Activated CD4-positive, CD25-positive, alpha-beta regulatory T cell (primary cell): ENCODE measurements at places on chromosomes 1 and 21.
A peak's percentile ranks its signal among the peaks of the same experiment; 100 is the strongest.

GRCh38 chr1:55575571-55576279 lies 360.6 kb upstream of the USP24 start:
- no peak for DNase-seq

- no peak for DNase-seq
Observed at GRCh38 chr21:43958364-43959158, 53.5 kb upstream of the TRAPPC10 start.

DNA sequence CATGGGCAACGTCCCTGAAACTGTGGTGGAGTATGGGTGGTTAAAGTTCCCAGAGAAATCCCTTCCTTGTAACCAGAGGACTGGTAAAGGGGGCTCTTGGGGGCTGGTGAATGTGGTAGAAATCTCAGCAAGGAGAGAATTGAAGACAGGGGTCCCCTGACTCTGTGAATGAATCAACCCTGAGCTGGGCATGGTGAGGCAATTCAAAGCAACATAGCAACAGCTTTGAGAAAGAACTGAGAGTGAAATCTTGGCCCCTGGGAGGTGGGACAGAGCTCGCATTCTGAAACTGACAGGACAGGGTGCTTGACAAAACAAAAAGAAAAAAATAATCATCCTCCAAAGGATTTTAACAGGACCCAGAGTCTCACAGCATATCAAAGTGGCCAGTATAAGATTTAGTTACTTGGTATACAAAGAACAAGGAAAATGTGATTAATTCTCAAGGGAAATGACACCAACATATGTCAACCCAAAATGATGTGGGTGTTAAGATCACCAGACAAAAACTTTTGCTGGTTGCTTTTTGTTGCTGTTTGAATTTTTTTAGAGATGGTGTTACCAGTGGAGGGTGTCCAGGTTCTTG lies 11.7 kb upstream of the SUMO3 start:
- DNase-seq, result no peak

- no peak for DNase-seq
Observed at GRCh38 chr1:170461291-170461747, 70.6 kb upstream of the GORAB start.

DNA sequence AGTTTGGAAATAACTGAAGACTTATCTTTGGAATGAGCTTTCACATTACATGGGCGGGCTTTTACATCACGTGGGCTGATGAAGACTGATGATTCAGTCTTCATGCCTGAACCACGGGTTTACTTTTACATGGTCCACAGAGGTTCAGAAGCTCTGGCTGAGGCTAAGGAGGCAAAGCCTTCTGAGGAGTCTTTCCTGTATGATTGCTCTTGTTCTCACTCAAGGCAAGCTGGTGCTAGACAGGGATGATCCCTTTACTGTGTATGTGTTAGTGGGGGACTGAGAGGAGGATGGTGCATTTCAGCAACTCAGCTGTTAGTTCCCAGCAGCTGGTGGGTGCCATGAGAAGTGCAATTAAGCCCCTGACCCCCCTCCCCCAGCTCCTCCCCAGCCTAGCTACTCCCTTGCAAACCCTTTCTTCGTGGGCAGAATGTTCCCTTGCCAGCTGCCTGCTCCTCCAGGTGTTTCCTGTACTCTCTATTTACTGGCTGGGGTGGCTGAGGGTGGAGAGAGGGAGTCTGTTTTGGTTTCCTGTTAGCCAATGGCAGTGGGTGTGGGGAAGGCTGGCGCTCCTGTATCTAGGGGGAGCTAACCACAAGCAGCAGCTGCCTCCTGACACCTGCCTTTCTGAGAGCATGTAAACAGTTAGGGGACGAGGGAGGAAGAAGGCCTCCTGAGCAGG lies 15.4 kb downstream of the BTG2 start:
- peak; percentile 54 for DNase-seq

GRCh38 chr1:145959333-145959732 lies 1.5 kb upstream of the LIX1L start:
- no peak for DNase-seq

GRCh38 chr1:154178013-154178412 lies 13.9 kb downstream of the TPM3 start:
- no peak for DNase-seq

- no peak for DNase-seq
Observed at GRCh38 chr1:119081267-119081666, 59.2 kb downstream of the WARS2 start.

GRCh38 chr1:172254521-172255222 lies 165.8 kb upstream of the C1orf105 start:
- DNase-seq, result no peak

GRCh38 chr1:97680470-97680869 lies 240.4 kb downstream of the DPYD start:
- DNase-seq, result no peak

DNA sequence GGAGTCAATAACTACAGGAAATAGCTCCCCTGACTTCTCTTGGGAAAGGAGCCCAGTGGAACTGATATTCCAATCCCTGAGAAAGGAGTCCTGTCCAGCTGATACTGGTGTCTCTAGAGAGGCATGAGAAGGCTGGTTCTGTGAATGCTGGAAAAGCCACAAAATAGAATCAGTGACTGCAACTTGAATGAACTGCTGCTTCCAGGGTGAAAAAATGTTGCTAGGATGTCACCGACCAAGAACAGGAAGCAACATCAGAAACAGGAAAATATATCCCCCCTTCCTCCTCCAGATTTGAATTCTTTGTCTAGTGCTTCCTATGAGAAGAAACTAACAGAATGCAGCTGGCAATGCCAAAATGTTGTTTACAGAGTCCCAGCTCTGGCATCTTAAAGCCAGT lies 269.3 kb upstream of the LYPLAL1 start:
- no peak for DNase-seq

- no peak for DNase-seq
Observed at GRCh38 chr1:97820470-97821188, 100.2 kb downstream of the DPYD start.

DNA sequence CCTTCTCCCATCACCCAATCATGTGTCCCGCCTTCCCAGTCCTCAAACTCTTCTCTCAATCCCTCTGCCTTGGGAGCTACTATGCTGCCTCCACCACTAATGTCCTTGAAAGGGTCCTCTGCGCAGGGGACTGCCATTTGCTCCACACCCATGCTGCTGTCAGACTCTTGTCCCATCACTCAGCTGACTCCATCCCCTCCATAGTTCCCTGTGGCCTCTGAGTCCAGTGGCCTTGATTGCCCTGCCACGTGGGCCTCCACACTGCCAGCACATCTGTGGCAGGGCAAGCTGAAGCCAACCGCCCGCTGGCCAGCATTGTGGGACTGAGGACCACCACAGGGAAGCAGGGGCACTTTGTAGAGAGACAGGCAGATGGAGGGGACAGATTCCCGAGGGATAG lies 1.3 kb upstream of the TNNT2 start:
- no peak for DNase-seq

DNA sequence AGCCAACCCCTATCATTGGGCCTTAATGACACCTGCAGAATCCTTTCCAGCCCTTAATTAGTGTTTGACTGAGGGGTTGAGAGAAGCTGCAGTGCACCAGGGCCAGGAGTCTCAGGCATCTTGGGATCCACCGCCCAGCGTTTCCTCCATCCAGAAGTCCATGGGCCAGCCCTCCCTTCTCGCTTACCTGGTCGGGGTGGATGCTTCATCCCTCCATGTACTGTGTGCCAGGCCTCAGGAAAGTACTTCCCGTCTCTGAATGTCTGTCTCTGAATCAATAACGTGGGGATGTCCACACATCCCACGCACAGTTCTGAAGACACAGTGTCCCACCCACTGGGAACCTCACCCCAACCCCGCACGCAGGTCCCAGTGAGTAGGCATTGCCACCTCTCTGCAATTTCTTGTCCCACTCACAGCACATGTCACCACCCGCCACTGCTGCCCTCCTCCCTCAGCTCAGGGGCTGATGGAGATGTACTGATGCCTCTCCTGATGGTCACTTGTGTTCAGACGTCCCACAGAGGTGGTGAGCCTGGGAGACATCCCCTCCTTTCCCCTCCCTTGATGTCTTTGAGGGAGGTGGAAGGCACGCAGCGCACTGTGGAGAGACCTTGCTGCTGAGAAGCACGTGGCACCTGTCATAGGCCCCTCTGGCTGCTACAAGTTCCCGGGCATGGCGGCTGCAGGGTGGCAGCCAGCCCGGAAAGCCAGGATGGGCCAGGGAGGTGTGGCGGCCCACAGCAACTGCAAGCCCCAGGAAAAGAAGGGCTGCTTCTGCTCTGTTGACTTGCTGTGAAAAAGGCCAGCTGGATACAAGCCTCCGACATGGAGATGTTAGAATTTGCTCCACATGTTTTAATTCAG lies 29.4 kb upstream of the PRSS38 start:
- no peak for DNase-seq

DNA sequence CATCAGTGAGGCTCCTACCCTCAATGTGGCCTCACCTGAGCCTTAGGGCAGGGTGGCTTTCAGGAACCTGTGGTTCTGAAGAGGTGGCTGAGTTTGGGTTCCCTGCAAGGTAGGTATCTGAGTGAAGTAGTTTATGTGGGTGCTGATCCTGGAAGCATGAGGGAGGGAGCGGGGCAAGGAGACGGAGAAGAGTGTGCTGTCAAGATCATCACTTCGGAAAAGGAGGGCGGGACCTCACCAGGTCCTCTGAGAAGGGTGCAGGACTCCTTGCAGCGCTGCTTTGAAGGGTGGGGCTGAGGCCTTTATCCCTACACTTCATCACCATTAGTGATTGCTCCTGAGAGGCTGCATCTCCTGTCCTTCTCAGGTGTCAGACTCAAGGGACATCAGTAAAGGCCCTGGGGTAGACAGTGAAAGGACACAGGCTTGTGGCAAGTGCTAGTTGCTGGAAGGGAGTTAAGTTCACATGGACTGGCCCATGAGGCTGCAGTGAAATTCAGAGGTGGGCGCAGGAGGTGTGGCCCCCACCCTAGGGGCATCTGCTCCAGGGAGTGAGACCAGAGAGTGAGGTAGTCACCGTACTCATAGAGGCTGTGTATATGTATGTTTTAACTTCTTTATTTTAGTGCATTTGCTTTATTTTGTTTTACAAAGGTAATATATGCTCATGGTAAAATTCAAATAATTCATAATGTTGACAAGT lies 57.3 kb upstream of the GALNT2 start:
- DNase-seq, result no peak

- DNase-seq, result no peak
Observed at GRCh38 chr1:90834886-90835660, 118.0 kb upstream of the BARHL2 start.

- DNase-seq, result no peak
Observed at GRCh38 chr21:28740125-28740524, 252.6 kb downstream of the LTN1 start.

- no peak for DNase-seq
Observed at GRCh38 chr1:99682291-99682751, 36.4 kb downstream of the PALMD start.

- peak; percentile 70 for DNase-seq
Observed at GRCh38 chr1:227563324-227564201, at the start of gene ZNF678. Gene ZNF678, plus strand, starts transcription at chr1:227563556. Its CDS starts 87,436 bp downstream, at chr1:227650992.

- no peak for DNase-seq
Observed at GRCh38 chr21:35316933-35317332, 267.8 kb upstream of the RUNX1 start.

DNA sequence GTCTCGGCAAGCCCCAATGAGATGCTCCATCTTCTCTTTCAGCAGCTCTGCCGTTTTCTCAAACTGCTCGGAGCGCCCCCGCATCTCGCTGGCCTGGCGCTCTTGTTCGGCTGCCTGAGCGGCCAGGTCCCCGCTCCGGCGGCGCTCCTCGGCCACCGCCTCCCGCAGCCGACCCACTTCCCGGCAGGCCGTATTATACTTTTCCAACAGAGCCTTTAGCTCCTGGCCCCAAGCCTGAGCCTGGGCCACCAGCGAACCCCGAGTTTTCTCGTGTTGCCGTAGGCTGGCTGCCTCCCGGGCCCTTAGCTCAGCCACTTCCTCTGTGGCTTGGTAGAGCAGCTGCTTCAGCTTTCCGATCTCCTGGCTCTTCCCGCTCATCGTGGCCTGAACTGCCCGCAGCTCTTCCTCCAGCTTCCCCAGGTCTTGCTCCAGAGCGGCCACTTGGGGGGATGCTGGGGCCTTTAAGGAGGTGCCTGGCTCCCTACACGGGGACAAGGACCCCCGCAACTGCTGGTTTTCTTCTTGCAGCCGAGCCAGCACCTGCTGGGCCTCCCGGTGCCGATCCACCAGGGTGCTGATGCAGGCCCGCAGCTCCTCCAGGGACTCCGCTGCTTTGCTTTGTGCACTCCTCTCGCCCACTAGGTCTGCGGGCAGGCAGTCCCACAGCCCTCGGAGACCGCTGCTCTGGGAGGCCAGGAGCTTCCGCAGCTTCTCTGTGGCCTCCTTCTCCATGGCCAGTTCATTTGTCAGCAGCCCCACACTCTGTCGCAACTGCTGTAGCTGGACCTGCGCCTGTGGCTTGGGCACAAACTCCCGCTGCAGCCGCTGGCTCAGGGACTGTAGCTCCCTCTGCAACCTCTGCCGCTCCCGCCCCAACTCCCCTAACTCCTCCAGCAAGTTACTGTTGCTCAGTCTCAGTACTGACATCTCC lies 13.4 kb upstream of the PIAS3 start:
- no peak for DNase-seq

DNA sequence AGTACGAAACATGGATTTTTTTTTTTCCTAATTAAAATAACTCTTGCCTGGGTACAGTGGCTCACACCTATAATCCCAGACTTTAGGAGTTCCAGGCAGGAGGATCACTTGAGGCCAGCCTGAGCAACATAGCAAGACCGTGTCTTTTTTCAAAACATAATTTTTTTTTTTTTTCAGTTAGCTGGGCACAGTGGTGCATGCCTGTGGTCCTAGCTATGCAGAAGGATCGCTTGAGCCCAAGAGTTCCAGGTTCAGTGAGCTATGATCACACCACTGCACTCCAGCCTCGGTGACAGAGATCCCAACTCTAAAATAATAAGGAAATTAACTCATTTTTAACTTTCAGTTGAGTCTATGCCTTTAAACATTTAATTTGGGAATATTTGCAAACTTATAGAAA lies 170.1 kb downstream of the NEK7 start:
- DNase-seq, result no peak

GRCh38 chr1:193185211-193185610 lies 1.2 kb downstream of the B3GALT2 start:
- no peak for DNase-seq

DNA sequence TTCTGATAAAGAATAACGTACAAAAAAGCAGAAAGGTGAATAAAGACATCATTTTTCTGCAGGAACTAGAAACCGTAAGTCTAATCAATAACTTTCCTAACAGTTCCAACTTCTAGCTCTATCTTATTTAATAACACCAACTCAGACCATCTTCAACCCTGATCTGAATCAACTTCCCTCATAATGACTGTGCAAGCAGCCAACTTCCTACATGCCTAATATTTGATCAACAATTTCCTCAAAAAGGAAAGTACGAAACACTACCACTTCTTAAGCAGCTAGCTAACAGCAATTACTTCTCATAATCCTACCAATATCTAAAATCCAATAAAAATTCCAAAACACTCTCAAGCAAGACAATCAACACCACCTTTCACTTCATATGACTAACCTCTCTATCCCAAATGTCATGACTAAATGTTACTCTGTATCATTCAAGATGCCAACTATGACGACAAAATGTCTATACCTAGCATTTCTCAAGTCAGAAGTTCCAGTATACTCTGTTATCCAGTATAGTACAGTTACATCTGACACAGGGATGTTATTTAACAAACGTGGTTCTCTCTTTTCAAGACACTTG lies 1.7 kb downstream of the COP1 start:
- no peak for DNase-seq

GRCh38 chr21:32298148-32298559 lies 501 bp upstream of the MRAP start:
- no peak for DNase-seq
